ENCODE measurements at places on chromosomes 2 and 18.

GRCh38 chr2:79831961-79832360 lies 319.1 kb downstream of the CTNNA2 start:
- no peak for DNase-seq

- no peak for DNase-seq
Observed at GRCh38 chr18:78728784-78729467, 250.7 kb upstream of the SALL3 start.

DNA sequence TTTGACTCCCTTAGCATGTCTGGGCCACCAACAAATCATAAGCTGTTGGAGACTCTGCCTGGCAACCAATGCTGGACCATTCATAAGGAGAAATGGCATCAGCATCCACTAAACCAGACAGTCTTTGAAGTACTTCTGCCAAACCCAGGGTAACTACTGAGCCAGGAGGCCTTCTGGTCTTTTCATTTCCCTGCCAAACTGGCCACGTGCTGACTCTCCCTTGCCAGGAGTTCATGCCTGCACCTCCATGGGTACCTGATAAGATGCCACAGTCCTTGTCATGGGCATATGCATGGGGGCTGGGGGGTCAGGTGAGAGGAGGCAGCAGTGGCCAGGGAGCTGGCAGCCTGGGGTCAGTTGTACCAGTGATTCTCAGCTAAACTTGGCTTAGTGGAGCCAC lies 34.2 kb upstream of the DAPL1 start:
- no peak for DNase-seq

DNA sequence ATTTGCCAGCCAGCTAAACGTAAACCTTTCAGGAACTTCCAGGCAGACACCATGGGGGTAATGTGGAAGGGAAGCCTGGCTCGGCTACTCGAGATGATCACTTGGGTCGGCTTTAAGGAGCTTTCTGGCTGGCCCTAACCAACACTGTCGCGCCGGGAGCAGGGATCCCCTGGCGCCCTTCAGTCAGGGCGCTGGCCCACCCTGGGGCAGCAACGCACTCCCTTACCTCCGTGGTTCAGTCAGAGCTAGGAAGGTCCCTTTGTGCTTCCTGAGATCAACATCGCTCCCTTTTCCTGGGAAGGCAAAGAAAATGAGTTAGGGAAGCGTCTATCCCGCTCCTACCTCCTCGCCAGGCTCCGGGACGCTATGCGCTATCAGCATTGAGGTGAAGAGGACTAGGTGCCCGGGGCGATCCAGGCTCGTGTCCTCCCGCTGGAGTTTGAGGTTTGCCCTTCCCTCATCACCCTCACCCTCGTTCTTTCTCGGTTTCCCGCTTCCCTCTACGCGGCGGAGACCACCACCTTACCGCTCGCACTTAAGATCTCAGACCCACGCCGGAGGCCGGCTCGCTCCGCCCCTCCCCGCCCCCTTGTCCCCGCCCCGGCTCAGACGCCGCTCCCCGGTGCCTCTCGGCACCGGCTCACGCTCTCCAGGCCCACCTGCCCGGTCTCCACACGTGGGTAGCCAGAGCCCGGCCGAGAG lies 449 bp upstream of the ATRAID start:
- peak; percentile 39 for DNase-seq

GRCh38 chr2:240431661-240432424 lies 3.6 kb upstream of the GPC1 start:
- DNase-seq = no peak

- no peak for DNase-seq
Observed at GRCh38 chr2:185128346-185128745, 530.0 kb downstream of the ZNF804A start.

- no peak for DNase-seq
Observed at GRCh38 chr18:51133580-51134160, 63.8 kb downstream of the MEX3C start.

GRCh38 chr2:175836361-175836760 lies 165.7 kb downstream of the LNPK start:
- peak; percentile 64 for DNase-seq

DNA sequence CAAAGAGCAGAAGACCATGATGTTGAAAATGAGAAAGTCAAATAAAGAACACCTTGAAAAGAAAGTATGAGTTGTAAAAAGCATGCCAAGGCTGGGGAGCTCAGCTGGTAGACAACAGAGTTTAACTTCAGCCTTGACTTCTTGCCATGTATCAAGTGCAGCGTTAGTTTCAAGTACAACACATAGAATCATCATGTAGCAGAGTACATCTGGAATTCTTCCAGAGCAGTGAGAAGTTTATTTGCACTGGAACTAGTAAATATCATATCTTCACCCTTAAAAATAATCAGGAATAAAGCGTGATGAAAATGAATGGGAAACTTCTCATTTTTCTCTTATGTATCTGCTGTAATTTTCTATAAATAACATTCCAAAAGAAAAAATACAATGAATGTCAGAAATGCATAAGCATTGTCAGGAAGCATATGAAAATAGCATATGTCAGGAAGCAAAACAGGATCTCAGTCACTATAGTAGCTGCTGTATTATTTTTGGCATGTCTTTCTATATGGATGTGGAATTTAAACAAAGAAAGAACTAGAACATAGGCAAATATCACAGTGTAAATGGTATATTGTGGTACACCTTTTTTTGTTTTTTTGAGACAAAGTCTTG lies 10.1 kb upstream of the SULT1C4 start:
- no peak for DNase-seq

GRCh38 chr2:10232096-10232815 lies 70.4 kb upstream of the HPCAL1 start:
- no peak for DNase-seq

- peak; percentile 49 for DNase-seq
Observed at GRCh38 chr2:147847746-147848391, 3.0 kb downstream of the ACVR2A start.

DNA sequence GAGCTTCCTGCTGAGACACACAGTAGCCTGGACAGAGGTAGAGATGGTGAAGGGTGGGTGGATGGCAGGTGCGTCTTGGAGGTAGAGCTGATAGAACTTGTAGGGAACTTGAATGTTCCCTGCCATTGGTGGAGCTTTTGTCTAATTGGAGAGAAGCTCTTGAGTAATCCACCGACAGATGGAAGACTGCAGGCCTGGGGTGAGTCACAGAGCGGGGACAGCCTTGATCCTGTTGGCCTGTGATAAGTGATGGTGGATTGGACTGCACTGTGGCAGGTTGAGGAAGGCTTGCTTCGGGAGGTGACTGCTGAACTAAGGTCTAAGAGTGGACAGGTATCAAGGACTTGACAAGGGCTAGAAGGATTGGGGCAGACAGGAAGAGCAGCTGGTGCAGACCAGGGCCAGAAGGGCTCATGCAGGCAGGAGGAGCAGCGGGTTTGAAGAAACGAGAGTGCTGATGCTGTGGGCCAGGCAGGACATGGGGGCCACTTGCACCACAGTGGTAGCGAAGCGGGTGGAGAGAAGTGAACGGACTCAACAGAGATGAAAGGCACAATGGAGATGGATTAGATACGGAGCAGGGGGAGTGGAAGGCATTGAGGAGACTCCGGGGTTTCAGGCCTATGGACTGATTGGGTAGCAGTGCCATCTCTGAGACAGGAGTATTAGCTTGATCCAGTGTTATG lies 16.3 kb downstream of the CABLES1 start:
- DNase-seq = no peak

- DNase-seq = no peak
Observed at GRCh38 chr2:26412091-26412673, 10.5 kb downstream of the DRC1 start.

DNA sequence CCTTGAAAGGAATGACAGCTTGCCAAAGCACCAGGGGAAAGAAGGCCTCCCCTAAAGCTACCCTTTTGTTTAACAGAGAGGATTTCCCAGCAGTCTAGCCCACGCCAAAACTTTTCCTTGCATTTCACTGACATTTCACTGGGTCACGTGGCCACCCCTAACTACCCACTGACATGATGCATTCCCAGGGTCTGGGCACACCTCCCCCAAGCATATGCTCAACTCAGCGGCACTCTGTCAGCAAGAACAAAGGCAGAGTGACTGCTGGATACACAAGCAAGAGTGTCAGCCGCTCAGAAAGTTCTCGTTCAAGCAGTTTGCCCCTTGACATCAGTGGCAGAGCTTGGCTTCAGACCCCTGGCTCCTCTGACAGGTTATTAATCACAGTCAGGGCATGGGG lies 34.2 kb upstream of the MARCO start:
- no peak for DNase-seq

DNA sequence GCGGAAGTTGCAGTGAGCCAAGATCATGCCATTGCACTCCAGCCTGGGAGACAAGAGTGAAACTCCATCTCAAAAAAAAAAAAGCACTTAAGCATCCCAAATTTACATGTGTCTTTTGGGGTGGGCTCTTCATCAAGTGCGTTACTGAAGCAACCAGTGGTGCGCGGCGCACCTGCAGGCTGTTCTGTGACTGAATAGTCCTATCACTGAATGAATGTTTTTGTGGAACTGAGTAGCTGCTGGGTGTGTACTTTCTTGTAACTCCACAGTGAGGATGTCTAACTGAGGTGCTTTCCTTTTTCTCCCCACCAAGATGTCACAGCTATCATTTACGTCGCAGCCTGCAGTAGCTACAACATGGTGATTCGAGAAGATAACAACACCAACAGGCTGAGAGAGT lies 17.0 kb downstream of the CHMP1B start:
- no peak for DNase-seq

- DNase-seq = no peak
Observed at GRCh38 chr18:80046961-80047541, 12.8 kb downstream of the RBFA start.

DNA sequence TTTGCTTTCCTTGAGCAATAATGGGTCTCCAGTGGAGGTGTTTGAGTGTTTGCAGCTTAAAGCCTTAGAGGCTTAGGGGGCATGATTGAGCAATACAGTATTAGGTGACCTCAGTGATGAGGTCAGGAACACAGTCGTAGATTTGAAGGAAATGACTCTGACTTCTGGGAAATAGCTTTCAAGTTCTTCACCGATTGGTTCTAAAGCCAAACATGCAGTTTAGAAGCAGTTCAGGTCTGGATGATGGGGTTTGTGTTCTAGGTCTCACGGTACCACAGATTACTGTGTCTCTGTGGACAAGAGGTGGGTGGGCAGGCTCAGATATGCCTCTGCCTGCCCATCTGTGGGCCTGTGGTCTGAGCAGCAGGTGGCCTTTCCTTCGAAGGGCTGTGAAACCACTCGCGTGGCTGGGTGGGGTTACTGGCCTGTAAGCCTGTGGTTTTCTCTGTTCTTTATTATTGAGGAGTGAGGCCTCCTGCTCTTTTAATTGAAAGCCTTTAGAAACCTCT lies 7.8 kb downstream of the MTHFD2 start:
- DNase-seq = peak; percentile 63

Measured in EH (cell line).